ENCODE measurements at places on chromosomes 2 and 18.

- DNase-seq, result no peak
These were observed 53.6 kb downstream of the PKDCC start for GRCh38 chr2:42101206-42102023.

- no peak for DNase-seq
These were observed 184.1 kb downstream of the MREG start for GRCh38 chr2:215829261-215829660.

DNA sequence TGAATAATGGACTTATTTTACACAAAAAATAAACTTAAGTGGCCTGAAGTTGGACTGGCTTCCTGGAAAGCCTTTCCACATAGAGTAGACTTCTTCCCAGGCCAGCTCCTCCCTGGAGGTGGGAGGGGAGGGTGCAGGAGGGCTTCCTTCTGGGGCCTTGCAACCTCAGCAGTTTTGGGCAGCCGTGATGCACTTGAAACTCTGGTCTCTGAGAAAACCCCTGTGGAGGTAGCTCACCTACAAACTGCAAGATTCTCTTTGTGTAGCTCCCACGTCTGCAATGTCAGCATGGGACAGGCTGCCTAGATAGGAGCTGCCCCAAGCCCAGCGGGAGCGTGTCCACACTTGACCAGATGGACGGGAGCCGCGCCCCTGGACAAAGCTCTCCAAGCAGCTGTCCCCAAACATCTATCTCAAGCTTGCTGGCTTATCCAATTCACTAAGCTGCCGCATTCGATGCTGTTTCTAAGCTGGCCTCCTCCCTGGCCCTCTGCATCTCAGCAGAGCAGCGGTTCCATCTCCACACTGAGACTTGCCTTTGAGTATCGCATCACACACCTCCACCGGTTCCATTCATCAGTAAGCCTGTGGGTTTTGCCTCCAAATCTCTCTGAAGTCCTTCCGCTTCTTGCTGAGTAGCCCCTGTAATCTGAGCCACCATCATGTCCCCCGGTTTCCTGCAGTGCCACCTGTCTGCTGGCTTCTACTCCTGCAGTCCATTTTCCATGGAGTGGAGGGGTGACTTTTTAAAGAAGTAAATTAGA is 1.6 kb upstream of the LPIN1 start:
- no peak for DNase-seq

GRCh38 chr2:33336036-33336625 is 140.3 kb upstream of the RASGRP3 start:
- no peak for DNase-seq

GRCh38 chr18:26468931-26469340 is 79.4 kb downstream of the KCTD1 start:
- no peak for DNase-seq

- DNase-seq, result no peak
These were observed 663.7 kb upstream of the LRATD1 start for GRCh38 chr2:13968811-13969210.

DNA sequence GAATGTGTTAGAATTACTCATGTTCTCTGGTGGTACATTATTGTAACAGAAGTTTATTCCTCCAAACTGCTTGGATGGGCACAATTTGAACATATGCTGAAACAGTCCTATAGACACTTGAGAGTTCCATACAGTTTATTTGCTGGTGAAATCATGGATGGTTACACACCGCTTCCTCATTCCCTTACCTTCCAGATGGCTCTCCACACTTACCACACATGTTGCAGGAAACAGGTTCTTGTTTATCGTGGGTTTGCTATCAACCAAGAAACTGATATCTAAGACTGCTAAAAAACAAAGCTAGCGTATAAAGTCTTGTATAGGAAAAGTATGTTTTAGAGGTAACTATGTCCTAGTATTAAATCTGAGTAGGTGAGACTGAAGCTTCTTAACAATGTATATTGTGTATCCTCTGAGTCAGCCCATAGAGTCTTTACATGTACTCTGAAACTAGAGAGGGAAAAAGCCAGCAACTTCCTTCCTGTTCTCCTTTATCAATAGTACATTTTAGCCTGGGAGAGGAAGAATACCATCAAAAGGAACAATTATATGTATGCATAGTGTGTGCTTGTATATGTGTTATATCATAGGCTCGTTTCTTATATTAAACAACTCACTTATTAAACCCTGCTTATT is 313.1 kb downstream of the PLCL1 start:
- no peak for DNase-seq

- DNase-seq, result no peak
These were observed 305.7 kb downstream of the DYSF start for GRCh38 chr2:71759060-71759459.

DNA sequence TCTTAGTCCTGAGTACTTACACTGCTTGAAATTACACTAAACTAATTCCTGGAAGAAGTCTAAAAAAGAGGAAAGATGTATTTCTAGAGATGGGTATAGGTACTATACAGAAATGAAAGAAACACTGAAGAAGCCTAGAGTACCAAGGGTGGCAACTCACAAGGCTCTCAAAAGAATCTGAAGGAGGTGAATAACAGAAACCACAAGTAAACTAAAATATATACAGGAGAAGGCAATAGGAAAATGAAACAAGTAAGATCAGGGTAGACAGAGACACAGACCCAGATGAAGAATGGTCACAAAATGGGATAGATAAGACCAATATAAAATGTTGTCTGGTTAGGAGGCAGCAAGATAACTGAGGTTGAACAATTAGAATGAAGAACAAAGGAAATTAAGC is 59.9 kb downstream of the USP37 start:
- no peak for DNase-seq

- no peak for DNase-seq
These were observed 42.2 kb downstream of the TPO start for GRCh38 chr2:1455466-1455865.

- no peak for DNase-seq
These were observed 27.9 kb downstream of the XDH start for GRCh38 chr2:31386648-31387047.

GRCh38 chr2:206063635-206064034 is 22.3 kb downstream of the INO80D start:
- DNase-seq, result no peak

GRCh38 chr2:242011991-242012764 is 142.6 kb downstream of the RTP5 start:
- DNase-seq, result no peak

DNA sequence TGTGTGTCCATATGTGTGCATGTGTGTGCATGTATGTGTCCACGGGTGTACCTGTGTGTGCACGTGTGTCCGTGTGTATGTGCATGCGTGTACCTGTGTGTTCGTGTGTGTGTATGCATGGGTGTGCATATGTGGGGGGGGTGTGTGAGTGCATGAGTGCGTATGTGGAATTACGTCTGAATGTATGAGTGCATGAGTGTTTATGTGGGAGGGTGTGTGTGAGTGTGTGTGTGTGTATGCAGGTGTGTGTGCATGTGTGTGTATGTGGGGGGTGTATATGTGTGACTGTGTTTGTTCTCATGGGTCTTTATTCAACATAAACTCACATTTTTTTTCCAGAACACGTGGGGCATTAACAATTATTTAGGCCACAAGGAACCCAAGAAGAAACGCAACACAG is 208.4 kb downstream of the SNTG2 start:
- DNase-seq, result no peak

GRCh38 chr18:58298251-58299134 is 254.5 kb downstream of the NEDD4L start:
- DNase-seq, result no peak

DNA sequence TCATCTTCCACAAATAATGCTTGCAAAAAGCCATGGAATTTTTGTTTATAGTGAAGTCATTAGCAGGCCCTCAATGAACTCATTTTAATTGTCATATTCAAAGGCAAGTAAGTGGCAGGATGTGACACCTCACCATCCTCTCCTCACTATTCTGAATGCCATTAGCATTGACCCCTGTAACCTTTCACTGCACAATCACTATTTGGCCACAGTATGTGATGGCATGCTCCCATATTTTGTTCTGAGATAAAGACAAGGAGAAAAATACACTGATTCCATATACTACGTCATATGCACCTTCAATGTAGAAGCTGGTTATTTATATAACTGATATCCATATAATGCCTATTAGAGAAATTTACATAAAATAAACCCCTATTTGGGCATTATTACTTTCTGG is 1443.2 kb downstream of the SUCLG1 start:
- no peak for DNase-seq

DNA sequence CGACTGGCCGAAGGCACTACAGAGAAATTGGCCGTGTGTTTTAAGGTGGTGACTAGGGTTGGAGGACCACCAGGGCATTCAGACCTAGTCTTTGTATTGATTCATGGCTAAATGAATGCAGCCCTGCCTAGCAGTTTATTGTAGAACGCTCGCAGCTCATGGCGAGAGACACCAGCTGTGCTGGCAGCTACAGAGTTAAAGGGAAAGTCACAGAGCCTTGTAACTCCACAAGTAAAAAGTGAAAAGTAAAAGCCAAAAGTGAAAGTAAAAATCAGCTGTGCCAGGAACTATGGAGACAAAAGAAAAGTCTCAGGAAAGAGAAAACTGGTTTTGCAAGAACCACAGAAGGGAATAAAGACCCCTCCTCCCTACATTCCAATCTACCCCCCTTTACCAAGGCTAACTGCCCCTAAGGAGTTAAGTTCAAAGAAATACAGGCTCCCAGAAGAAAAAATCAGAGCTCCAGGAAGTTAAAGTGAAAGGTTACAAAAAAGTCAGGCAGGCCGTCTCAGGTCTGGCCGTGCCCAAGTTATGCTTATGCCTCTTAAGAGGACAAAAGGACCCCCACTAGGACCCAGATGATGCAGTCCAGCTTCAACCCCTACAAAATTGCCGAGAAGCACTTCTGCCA is 46.4 kb upstream of the SELENOI start:
- no peak for DNase-seq

- no peak for DNase-seq
These were observed 16.3 kb downstream of the SLC8A1 start for GRCh38 chr2:40435426-40436092.

DNA sequence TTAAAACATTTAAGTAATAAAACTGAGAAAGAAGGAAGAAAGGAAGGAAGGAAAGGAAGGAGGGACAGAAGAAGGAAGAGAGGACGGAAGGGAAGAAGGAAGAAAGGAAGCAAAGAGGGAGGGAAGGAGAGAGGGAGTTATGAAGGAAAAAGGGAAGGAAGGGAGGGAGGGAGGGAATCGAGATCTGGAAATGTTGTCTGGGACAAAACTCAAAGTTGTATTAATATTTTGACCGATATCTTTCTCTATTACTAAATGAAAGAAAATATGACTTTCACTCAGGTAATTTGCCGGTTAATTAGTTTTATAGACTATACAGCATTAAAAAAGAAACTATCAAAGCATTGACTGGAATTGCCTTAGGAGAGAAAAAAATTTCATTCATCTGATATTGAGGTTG is 44.4 kb downstream of the G6PC2 start:
- DNase-seq, result no peak

DNA sequence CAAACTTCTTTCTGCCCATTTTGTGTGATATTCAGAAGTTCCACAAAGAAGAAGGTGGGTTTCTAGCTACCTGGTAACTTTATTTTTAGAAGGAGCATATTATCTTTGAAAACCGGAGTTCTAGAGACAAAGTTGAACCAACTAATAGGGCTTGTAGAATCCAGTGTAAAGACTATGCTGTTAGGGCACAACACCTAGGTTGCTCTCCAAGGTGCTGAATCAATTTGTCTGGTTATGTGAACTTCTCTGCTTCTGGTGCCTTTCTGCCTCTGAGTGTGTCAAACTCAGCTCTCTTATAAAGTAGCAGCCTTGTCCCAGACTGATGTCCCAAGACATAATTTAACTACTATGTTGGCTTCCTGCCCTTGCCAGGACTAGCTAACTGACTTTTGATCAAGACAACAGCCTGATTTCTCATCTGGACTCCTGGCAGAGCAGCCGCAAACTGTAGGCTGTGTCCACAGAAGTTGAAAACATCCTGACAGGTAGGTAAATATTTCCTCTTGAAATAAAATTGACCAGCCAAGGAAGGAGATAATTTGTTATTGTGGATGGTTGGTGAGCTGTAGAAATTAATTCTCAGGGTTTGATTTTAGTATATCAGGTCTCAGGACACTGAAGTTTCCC is 119.4 kb downstream of the CYRIA start:
- DNase-seq, result no peak

DNA sequence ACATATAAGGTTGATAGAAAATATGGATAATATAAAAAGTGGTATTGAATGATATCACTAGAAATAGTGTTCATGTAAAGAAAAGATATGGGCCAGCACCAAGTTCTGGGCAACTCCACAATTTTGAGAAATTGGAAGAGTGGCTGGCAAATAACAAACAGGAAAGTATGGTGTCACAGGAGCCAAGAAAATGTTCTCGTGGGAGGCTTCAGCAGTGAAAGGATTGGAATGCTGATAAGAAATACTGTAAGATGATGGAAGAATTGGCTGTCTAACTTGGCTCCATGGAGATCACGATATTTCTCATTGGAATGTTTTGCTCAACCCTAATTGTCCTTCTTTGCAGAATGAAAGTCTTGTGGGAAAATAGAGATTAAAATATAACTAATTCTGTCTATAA is 856.8 kb downstream of the DPP10 start:
- no peak for DNase-seq

- no peak for DNase-seq
These were observed 154.2 kb upstream of the DLX2 start for GRCh38 chr2:172256886-172257285.

- DNase-seq, result no peak
These were observed 23.5 kb downstream of the ITSN2 start for GRCh38 chr2:24336811-24337210.

- no peak for DNase-seq
These were observed 305.8 kb upstream of the GULP1 start for GRCh38 chr2:187985923-187986322.
